Right forelimb (tissue), 1 donor: ENCODE measurements at places on chromosomes 11 and 22.

DNA sequence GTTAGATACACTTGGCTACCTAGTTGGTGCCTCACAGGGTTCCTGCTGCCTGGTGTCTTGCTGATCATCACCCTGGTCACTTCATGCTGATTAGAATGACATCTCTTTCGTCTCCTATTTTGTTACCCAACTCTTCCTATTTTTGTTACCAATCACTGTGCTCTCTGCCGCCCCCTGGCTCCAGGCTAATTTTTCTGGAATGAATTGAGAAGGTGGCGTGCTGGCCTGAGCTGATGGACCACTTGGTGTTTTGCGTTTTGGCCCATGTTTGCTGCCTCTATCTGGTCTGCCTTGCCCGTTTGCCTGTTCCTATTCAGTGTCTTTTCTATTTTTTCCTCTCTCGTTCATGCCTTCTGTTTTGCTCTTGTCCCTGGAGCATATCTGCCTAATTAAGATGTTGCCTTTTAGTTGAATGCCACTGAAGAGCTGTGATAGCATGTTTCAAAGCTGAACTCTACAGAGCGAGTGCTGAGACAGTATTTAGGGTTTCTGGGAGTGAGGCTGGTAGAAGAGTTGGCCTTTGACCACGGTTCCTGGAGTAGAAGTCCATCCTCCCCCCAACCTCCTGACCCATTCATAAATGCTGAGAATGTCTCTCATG is 5.9 kb upstream of the ATF4 start:
- no peak for DNase-seq

- DNase-seq, result no peak
These were observed 50.0 kb downstream of the FAM168A start for GRCh38 chr11:73547706-73548595.

- DNase-seq, result no peak
These were observed 214.3 kb downstream of the NXPE2 start for GRCh38 chr11:114892381-114893197.

GRCh38 chr11:110988671-110989070 is 256.9 kb upstream of the POU2AF2 start:
- no peak for DNase-seq

- no peak for DNase-seq
These were observed 962.3 kb upstream of the RAG2 start for GRCh38 chr11:37560346-37560745.

GRCh38 chr11:16812274-16812673 is 73.8 kb downstream of the C11orf58 start:
- no peak for DNase-seq

DNA sequence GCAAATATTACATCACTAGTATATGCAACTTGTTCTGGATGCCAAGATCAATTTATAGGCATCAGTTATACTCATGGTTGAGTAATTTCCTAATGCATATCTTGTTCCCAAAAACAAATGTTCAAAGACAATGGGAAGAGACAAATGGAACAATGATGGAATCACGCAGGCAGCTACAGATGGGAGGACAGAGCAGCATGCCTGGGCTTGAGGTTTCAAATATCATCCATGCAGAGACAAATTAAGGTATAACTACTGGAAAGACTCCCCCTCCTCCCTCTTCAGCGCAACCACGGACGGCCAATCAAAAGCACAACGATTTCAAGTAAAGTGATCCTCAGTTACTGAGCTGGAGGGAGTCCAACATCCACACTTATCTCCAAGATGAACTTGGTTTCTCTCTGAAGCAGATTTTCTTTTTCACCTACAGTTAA is 106.8 kb downstream of the CCDC83 start:
- DNase-seq, result no peak

DNA sequence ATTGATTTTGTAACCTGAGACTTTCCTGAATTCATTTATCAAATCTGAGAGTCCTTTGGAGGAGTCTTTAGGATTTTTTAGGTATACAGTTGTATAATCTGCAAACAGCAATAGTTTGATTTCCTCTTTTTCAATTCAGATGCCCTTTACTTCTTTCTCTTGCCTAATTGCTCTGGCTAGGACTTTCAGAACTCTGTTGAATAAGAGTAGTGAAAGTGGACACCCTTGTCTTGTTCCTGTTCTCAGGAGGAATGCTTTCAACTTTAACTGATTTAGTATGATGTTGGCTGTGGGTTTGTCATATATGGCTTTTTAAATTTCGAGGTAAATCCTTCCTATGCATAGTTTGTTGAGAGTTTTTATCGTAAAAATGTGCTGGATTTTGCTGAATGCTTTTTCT is 227.4 kb downstream of the CSNK2A3 start:
- no peak for DNase-seq

GRCh38 chr11:796565-797295 is 1.4 kb downstream of the SLC25A22 start:
- no peak for DNase-seq

DNA sequence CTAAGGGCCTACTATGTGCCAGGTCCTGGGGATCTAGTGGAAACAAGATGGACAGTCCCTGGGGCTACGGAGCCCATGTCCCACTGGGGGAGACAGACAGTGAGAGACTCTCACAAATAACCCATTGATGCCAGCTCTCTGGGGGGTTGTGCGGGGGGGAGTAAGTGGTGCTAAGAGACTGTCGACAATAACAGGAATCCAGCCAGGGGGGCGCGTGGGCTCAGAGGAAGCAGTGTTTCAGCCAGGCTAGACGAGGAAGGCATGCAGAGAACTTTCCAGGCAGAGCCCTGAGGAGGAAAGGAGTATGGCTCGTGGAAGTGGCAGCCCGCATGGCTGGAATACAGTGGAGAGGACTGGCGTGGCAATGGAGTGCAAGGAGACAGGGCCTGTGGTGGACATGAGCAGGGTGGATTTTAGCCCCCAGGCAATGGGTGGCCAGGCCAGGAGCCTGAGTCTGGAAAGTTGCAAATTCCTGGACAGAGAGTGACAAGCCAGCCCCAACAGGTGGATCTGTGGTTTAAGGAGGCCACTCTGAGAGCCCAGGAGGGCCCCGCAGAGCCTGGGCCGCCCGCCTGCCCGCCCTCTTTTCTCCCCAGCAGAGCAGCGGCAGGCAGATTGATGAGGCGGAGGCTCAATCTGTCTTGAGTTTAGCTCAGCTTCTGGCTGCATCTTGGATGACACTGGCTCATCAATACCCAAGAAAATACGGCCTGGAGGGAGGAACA is 40.0 kb upstream of the TCF20 start:
- DNase-seq, result no peak

- DNase-seq, result no peak
These were observed 145.5 kb downstream of the RBFOX2 start for GRCh38 chr22:35883031-35883620.

GRCh38 chr22:26068571-26068970 is 100.7 kb upstream of the SEZ6L start:
- no peak for DNase-seq
